ENCODE measurements at places on chromosomes 12 and 14.

DNA sequence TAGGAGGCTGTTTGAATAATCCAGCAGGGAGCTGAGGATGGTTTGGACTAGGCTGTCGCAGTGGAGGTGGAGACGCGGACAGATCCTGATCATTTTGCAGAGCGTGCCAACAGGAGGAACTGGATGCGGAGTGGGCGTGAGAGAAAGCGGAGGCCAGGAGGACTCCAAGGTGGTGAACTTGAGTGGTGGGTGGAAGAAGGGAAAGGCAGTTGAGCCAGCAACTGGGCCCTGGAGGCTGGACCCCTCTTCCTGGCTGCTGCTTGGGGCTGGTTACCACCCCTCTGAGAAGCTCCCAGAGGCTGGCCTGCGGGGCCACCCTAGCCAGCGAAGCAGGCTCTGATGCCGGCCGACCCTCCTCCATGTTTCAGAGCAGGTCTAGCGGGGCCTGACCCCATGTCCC, 56.8 kb upstream of the KCNA1 start:
- DNase-seq, result no peak

DNA sequence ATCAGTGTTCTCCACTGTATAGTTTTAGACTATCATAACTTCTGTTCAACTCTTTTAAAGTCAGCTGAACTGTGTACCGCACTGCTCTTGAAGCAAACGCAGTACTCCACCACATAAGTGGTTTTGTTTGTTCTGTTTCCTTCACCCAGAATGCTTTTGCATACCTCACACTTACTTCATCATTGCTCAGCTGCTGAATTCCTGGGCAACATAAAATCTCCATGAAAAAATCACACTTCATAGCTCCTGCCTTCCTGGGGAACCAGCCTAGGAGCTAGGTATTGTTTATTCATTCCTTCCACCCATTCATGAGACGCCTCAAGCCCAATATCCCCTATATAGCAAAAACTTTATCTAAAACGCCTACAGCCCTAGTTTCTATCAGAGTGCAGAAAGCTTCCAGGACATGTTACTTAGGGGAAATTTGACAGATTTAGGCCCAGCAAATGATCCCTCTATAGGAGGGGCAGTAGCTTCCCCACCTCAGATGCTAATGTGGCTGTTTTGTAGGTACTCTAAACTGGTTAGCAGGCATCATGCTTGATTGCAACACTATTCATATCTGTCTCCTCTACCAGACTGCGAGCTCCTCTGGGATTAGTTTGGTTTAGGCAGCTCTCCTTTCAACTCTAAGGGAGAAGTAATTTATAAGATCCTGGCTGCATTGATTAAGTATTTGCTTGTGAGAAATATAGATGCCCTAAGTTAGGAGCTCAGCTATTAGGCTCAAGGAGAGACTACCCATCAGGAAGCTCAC, 44.5 kb downstream of the LRRC9 start:
- DNase-seq, result no peak

DNA sequence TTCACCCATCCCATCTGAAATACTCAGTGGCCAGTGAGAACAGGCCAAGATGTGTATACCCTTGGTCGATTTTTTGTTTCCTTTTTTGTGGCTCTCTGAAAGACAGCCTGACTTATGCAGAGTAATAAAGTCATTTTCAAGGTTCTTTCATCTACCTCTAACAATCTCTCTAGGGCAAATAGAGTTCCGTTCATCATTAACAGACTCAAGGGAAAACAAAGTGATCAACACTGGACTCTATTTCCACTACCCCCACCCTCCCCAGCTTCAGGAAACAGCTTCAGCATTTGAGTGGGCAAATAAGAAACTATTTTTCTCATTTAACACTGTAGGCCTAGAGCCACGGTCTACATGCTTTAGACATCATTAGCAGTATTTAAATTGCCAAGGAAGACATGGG, 15.9 kb downstream of the PRKAB1 start:
- no peak for DNase-seq

- no peak for DNase-seq
These were observed 17.1 kb downstream of the SMCO2 start for GRCh38 chr12:27463511-27464219.

GRCh38 chr14:101132588-101132987, 229.1 kb upstream of the RTL1 start:
- DNase-seq, result no peak

GRCh38 chr14:89891055-89891454, 63.5 kb downstream of the EFCAB11 start:
- DNase-seq, result no peak

DNA sequence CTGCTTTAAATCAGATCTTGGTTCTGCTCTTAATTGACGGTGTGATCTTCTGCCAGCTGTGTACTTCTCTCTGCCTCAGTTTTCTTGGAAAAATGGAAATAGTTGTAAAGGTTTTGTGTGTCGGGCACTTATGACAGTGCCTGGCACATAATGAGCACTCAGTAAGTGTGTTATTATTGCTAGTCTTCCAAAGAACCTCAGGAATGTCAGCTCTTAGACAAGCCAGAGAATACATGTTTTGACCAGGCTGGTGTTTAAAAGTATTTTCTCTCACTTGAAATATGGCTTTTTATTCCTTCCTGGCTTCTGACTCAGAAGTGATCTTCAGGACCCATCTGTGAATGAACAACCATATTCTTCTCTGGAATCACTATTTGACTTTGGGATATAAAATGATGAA, 304.1 kb downstream of the SNAPC1 start:
- DNase-seq, result no peak

- no peak for DNase-seq
These were observed 256.4 kb upstream of the PWP1 start for GRCh38 chr12:107429006-107429705.

DNA sequence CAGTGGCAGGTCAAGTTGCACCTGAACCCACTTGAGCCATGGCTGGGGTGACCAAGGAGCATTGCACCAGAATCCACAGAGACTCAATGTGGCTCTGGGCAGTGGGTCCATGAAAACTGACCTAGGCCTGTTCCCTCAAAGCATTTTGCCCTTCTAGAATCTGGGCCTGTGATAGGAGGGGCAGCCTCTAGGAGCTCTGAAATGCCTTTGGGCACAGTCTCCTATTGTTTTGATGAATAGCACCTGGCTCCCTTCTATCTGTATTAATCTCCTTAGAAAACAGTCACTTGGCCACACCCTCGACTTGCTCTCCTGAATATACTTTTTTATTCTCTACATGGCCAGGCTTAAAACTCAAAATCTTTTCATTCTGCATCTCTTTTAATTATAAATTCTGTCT, 14.1 kb upstream of the KRAS start:
- no peak for DNase-seq

DNA sequence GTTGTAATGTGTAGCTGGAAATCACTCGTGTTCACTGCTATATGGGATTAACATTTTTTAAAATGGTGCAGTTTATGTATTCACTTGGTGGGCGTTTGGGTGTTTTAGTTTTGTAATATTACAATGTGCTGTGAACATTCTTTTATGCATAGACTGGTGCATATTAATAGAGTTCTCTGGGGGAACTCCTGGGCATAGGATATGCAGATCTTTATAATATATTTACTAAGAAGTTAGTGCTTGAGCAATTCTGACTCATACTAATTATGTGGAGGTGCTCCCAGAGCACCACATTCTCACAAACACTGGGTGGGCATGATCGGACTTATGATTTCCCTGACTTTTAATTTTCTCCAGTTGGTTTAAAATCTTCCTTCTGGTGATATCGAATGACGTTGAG, 342.3 kb downstream of the PDZRN4 start:
- DNase-seq, result no peak

DNA sequence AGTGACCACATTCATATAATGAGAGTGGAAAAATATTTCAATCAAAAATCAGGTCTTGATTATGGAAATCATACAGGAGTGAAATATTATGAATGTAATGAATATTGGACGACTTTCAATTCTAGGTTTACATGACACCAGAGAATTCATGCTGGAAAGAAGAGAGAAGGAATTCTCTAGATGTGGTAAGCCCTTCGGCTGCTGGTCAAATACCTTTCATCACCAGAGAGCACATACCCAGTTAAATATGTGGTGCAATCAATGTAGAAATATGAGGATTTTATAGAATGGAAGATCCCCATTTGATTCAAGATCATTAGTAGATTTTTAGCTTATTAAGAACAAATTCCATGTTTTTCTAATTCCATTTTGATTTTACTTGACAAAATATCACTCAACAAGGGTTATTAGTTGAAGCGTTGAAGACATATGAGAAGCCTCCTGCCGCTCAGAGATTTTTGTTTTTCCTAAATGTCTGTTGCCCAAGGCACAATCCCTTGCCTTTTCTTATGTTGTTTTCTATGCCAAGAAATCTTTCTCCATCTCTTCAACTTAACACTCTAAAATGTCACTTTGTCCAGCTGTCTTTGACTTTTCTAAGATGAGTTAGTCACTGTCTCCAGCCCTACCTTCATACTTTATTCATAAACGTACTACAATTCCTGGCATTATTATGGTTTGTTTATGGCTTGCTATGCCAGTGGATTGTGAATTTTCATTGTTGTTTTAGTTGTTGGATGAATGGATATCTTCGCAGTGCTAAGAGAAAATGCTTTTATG, 72.8 kb upstream of the ZDHHC17 start:
- DNase-seq, result no peak

GRCh38 chr12:107736914-107737313, 24.0 kb downstream of the PRDM4 start:
- DNase-seq, result no peak

GRCh38 chr14:106115401-106115800, 589.0 kb downstream of the TMEM121 start:
- no peak for DNase-seq

GRCh38 chr14:84323450-84323849, 1206.5 kb upstream of the FLRT2 start:
- no peak for DNase-seq

- DNase-seq, result no peak
These were observed 380.8 kb upstream of the RGS6 start for GRCh38 chr14:71551291-71551950.

- DNase-seq, result no peak
These were observed 128.6 kb upstream of the CPM start for GRCh38 chr12:69061574-69061973.

- DNase-seq, result peak; percentile 86
These were observed at the start of gene ERC1 for GRCh38 chr12:990661-991349. Gene ERC1 (plus strand): TSS chr12:991223. CDS start chr12:1027904, 36,681 bp downstream.

DNA sequence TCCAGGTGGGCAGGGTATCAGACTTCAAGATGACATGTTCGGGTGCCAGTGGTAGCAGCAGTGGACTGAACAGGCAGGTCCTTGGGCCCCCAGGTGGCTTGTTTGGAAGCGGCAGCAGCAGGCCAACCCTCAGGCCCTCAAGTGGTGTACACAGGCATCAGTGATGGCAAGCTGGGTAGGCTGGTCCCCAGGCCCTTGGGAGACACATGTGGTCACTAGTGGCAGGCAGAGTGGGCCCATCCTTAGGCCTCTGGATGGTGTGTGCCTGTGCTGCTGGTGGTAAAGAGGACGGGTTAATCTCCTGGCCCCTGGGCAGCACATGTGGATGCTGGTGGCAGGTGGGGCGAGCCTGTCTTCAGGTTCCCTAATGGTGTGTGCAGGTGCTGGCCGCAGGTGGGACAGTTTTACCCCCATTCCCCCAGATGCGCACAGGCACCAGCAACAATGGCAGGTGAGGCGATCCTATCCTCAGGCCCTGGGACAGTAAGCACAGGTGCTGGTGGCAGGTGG, 8.0 kb downstream of the OAS2 start:
- no peak for DNase-seq

GRCh38 chr14:69715725-69716477, 51.0 kb upstream of the SRSF5 start:
- no peak for DNase-seq

DNA sequence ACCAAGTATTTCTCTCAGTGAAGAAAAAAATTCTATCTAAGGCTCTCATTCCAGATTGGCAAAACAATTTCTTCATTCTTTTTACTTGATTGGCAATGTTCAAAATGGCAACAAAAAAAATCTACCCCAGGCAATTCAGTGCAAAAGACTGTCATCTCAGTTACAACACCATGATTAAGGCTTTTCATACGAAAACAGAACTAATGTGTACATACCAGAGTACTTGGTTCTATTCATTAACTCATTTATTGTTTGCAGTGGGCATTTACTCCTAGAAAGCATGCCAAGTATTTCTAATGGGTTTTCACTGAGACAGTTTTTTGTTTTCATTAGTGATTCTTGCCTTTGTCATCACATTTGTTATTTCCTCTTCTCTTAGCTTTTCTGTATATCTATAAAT, 33.0 kb downstream of the DBX2 start:
- DNase-seq, result no peak

DNA sequence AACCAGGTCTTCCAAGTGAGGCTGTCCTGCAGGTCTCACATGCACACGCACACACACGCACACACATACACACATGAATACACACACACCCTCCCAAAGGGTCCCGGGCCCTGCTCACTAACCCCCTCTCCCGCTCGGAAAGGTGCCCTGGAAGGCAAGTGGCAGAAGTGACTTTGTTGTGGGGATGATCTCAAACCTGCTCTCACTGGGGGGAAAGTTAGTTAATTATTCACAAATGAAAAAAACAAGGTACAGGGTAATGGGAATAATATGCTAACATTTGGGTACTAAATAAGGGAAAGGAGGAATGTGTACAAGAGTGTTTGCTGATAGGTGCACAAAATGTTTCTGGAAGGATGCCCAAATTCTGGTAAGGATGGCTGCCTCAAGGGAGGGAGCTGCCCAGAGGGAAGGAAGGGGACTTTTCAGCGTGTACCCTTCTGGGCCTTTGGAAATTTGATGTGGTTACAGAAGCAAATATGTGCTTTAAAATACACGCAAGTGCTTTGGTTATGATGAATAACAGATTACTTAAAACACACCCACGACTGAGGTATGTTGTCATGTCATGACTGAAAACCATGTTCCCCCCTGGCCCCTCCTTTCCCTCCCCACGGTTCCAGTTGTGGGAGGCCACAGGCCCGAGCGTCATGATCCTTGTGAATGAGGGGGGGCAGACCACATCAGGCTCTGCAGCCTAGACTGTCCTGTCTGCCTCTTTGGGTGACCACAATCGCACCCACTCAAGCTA, 43.3 kb upstream of the PLEKHG6 start:
- DNase-seq, result no peak

GRCh38 chr14:34180434-34180833, 229.6 kb upstream of the EGLN3 start:
- DNase-seq, result no peak

- DNase-seq, result peak; percentile 37
These were observed 231.4 kb downstream of the PCNX1 start for GRCh38 chr14:71138448-71139293.

- DNase-seq, result peak; percentile 19
These were observed 8.1 kb upstream of the PPP1R1A start for GRCh38 chr12:54596526-54596946.

DNA sequence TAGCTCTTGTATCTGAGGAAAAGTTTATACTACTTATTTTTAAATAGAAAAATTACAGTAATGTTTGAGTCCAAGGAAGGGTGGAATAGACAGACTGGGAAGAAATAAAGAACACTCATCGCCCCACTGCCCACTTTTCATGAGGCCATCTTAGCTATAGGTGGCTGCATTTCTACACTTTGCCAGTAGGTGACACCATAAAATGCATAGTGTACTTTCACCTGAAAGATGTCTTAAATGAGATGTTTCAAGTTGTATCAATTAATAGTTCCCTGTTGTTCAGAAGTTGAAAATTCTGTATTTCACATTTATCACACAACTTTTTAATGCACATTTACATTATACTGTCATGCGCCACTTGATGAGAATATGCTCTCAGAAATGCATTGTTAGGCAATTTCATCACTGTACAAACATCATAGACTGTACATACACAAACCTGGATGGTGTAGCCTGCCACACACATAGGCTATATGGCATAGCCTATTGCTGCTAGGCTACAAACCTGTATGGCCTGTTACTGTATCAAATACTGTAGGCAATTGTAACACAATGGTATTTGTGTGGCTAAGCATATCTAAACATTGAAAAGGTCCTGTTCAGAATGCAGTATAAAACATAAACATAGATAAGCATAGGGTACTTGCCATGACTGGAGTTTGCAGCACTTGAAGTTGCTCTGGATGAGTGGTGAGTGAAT, 27.6 kb downstream of the PMCH start:
- DNase-seq, result no peak

All from stimulated activated CD4-positive, alpha-beta T cell treated with anti-CD3 and anti-CD28 coated beads, Interleukin-15, amount 100 ng/mL, for 1 hour (primary cell).